ENCODE measurements at places on chromosomes 12 and 14. TPM values are rescaled to one million over a fixed set of nuclear protein-coding genes. Genes with fewer than 3 reads are reported as not detected.

The FAM90A1 gene
- polyA plus RNA-seq, result 0.02 TPM

The MYO1H gene
- not detected for polyA plus RNA-seq

The EFS gene
- 6.6 TPM for polyA plus RNA-seq

The TAS2R7 gene
- not detected for polyA plus RNA-seq

- DNase-seq, result no peak
Measured at GRCh38 chr12:13472690-13473089, 276.2 kb downstream of the EMP1 start.

DNA sequence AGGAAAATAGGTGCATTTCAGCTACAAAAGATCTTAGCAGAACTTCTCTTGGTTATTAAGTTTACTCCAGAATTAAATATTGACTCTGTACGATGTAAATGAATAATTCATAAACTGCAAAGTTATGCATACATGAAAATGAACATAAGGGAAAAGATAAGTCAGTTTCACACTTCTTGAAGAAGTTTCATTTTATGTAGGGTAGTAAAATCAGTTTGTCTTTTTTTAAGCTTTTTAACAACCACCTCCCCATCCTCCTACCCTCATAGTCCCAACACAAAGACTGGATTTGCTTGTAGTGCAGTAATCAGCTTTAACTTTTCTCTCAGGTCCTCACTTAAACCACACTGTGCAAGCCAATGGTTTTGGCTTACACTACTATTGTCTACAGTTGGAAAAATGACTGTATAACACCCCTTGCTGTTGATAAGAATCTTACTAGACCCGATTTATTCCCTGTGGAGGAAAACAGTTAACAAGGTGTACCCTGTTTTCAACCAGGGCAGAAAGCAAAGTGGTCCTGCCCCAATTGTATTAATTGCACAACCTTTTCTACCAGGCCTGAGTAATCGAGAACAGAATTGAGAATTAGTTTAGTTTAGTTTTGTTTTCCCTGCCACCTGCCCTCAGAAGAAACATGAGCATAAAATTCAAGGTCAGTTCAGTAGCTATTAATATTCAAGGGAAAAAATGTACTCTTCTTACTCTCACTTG lies 44.1 kb downstream of the NIN start:
- DNase-seq, result no peak

GRCh38 chr12:123421314-123421713 lies 15.2 kb downstream of the RILPL2 start:
- DNase-seq, result no peak

- no peak for DNase-seq
Measured at GRCh38 chr14:99143793-99144192, 128.2 kb downstream of the BCL11B start.

GRCh38 chr12:80714055-80714454 lies 2.7 kb upstream of the MYF5 start:
- no peak for DNase-seq

- DNase-seq, result no peak
Measured at GRCh38 chr12:110796952-110797351, 49.8 kb upstream of the CCDC63 start.

Data from AG04450 (cell line).